Right hindlimb (tissue), 1 donor: ENCODE measurements at places on chromosomes 11 and 22.

DNA sequence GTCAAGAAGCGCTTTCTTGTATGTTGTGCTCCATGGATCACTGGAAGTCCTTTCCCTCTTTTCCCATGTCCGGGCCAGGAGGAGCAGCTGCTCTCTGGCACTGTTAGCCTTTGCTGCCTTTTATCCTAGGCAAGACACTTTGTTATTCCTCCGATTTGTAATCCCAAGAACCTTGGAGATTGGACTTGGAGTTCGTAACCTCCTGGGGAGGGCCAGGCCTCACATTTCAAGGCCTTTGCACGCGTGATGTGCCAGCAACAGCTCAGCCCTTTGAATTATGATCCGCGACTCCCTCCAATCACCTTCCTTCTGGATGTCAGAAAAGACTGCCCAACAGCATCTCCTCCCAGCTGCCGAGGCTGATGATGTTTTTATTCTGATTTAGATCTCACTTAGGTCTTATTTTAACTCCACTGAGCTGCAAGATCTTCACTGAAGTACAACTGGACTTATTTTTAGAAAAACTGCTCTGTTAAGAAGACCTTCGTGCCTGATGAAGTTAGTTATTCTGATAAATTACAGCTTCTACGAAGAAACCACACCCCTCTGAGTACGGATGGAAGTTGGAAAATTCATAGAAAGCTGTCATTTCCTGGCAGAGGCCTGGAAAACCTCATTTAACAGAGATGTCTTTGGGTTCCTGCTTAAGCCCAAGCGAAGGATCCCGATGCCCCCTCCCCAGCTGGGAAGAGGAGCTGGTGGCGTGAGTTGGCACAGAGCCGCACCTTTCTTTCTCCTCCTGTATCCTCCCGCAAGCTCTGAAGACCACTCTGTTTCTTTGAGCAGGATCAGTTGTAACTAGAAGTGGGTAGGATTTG lies 62.4 kb downstream of the PARVB start:
- peak; percentile 88 for DNase-seq

- no peak for DNase-seq
These were observed 8.4 kb upstream of the DDX6 start for GRCh38 chr11:118799372-118799771.

DNA sequence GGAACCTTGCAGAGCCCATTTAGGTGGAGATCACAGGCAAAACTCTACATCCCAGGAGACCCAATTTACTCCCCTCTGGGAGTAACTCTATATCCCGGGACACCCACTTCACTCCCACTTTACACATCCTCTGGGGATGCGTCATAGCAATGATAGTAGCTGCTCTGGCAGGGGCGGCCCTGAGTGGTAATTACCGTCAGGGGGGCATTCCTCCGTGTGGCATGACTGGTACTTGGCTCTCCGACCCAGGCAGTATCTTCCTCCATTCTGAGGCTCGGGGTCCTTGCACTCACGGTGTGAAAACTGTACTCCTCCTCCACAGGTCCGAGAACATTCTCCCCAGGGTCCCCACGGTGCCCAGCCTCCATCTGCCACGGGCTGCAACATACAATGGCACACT lies 17.2 kb downstream of the ADAMTS8 start:
- no peak for DNase-seq

DNA sequence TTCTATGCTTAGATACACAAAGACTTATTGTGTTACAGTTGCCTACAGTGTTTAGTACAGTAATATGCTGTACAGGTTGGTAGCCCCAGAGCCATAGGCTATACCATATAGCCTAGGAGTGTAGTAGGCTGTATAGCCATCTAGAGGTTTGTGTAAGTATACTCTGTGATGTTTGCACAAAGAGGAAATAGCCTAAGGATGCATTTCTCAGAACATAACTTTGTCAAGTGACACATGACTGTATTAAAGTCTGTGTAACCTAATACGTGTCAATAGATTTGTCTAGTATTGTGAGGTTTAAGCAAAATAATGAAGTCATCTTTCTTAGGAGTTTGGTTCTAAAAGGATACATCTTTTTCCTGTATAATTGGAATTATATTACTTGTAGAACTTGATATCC lies 5.5 kb downstream of the ZC3H12C start:
- DNase-seq, result no peak

GRCh38 chr11:128196235-128196634 lies 391.1 kb downstream of the ETS1 start:
- no peak for DNase-seq

- no peak for DNase-seq
These were observed 29.2 kb downstream of the USP35 start for GRCh38 chr11:78217650-78218541.

DNA sequence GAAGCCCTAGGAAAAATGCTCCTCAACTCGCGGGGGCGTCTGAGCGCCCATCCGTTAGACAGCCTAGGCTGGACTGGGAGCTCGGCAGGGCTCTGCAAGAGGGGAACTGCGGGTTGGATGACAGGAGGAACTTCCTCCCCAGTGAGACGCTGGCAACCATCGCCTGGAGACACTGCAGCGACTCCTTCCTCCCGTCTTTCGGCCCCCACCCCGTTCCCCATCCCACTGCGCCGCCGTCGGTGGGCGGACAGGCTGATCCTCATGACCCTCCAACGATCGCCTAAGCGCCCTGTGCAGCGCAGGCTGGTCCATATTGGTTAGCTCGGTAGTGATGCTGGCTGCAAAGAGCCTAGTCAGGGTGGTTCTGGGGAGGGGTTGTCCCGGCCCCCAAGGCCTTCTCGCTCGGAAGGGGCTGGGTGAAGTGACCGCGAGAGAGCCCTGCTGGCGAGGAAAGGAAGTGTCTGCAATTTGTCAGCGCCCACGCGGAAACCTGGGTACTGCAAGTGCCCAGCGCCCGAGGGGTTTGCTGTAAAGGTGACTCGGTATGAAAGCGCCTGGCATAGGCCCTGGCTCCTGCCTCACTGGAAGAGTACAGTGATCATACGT lies 638 bp downstream of the NRGN start:
- DNase-seq, result no peak

DNA sequence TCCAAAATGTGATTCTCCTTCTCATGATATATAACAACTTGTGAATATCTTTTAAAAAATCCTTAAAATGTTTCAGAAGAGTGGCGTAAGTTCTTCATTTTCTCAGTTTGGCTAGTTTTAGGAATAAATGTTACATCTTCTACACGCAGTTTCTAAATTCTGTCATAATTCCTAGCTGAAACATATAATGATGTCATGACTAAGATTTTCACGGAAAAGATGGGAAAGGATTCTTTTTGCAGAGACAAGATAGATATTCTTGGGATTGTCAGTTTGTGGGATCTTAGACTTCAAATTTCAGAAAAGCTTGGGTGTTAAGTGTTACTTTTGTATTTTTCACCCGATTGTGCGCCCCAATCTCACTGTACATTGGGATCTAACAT lies 1.7 kb downstream of the EED start:
- no peak for DNase-seq

DNA sequence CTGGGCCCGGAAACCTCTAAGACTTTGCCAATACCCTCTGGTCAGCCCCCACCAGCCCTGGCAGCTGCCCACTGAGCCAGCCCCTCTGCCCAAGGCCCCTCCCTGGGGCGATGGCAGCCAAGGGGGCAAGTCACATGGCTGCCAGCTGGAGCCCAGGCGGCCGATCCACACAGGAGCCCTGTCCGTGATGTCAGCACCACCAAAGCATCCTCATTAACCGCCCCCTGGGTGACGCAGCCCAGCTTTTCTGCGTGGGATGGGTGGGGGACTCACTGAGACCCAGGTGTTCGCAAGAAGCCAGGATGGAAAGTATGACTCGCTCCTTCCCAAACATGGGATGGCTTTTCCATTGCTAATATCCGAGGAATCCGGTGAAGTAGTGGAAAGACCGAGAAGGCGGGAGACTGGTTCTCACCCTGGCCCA lies 46.6 kb upstream of the WNT7B start:
- peak; percentile 76 for DNase-seq

DNA sequence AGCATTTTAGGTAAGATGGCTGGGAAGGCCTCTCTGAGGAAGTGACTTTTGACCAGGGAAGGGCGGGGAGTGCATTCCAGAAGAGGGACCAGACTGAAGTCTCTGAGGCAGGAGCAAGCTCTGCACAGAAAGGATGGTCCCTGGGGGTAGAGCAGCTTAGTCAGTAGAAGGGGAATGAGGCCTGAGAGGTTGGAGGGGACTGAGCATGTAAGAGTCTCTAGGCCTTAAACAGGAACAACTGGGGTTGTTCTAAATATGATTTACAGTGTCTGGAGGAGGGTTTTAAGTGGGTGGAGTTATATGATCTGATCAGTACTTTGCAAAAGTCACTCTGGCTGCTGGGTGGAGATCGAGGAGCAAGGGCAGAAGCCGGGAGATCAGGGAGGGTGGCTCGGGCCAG lies 31.7 kb upstream of the TEF start:
- no peak for DNase-seq

GRCh38 chr11:14021738-14022137 lies 59.2 kb downstream of the SPON1 start:
- DNase-seq, result no peak

DNA sequence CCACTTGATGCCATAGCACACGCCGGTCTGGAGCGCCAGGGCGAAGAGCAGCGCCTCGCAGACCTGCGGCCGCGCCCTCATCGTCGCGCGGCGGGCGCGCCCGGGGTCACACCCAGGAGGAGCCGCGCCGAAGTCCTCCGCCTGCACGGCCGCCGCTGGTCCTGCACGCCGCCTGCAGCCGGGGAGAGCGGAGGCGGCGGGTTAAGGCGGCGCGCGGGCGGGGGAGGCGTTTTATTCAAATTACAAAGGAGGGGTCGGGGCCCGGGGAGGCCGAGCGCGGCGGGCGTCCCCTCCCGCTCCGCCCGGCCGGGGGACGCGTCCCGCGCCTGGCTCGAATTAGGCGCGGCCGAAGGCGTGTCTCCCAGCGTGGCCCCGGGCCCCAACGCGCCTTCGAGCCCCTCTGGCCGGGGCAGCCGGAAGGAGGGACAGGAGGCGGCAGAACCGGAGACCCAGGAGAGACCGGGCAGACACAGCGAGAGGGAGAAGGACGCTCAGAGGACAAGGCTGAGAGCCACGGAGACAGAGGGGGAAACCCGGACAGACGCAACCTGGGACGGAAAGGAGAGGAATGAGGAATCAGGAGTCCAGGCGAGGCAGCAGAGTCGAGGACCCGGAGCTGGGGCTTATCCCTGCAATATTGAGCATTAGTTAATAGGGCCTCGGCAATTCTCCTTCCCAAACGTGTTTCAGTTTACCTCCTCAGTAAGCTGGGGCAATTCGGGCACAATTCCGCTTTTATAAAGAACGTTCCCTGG lies at the start of gene WNT11:
WNT11 (minus strand) TSS at position 176 of the 755 bp plus-strand sequence; CDS start at position 81, 95 bp downstream.
- peak; percentile 71 for DNase-seq

DNA sequence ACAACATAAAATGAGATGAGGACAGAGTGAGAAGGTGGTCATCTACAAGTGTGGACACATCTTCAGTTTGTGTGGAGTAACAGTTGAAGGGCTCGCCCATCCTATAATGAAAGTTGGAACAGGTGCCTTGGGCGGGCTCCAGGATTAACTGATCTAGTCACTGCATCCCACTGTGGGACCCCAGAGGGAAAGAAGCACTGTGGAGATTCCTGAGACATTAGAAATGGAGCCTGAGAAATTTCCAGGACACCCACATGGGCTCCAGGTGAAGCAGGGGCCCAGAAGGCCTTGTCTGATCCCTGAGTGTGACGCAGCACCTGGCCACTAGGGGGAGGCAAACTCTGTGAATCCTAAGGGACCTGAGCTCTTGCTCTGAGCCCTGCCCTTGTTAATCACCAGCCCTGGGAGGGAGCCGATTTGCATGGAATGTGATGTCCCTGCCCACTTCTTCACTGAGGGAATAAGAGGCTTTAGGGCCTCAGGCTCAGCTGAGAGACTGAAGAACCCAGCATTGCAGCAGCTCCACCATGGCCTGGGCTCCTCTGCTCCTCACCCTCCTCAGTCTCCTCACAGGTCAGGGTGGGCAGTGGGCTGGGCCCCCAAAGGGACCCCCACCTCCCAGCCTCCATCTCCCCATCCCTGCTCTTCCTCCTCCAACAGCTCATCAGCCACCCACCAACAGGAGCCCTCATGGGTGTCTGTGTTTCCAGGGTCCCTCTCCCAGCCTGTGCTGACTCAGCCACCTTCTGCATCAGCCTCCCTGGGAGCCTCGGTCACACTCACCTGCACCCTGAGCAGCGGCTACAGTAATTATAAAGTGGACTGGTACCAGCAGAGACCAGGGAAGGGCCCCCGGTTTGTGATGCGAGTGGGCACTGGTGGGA lies 98.4 kb downstream of the VPREB1 start:
- no peak for DNase-seq

DNA sequence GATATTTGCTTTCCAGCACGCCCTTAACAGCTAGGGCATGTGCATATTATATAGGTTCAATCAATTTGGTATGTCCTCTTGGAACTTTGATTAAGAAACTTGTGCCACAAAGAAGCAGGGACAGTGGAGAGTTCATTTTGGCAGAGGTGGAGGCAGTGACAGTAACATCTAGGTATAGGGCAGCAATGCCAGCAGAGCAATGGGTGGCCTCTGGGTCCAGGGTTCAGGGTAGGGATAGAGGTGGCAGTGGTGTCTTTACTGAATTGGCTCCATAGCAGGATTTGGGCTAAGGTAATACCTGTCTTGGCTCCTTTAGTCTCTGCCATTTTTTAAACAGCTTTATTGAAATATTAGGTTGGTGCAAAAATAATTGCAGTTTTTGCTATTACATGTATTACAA lies 24.4 kb upstream of the POLD3 start:
- no peak for DNase-seq
